ENCODE measurements at places on chromosomes 3 and 15. TPM values are rescaled to one million over a fixed set of nuclear protein-coding genes. Genes with fewer than 3 reads are reported as not detected.

DNA sequence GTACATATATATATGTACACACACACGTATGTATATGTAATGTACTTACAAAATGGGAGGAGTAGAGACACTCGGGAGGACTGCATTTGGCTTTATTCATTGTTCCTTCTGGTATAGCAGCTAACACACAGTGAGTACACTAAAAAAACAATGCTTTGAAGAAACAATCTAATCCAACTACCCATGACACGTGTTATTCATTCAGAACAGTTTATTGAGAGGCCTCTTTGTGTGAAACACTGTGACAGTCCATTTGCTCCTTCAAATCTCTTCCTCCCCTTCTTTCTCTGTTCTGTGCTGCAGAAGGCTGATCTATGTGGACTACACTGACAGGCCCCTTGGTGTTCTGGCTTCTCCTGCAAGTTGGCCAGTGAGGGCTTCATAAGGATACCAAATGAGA lies 1075.9 kb upstream of the CFAP20DC start:
- no peak for DNase-seq

DNA sequence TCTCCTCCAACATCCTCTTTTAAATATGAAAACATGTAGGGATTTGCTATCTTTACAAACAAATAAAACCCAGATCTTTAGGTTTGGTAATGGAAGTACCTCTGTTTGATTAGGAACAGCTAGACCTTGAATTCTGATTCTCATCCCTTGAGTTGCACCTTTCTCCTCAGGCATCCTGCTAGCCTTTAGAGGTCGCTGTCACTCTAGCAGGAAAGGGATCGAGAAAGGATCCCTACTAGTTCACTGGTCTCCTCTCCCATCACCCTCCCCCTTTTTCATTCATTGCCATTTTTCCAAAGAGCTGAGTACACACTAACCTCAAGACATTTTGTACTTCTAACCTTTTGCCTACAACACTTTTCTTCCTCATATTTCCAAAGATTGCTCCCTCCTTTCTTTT lies 569.8 kb downstream of the RBMS3 start:
- no peak for DNase-seq

DNA sequence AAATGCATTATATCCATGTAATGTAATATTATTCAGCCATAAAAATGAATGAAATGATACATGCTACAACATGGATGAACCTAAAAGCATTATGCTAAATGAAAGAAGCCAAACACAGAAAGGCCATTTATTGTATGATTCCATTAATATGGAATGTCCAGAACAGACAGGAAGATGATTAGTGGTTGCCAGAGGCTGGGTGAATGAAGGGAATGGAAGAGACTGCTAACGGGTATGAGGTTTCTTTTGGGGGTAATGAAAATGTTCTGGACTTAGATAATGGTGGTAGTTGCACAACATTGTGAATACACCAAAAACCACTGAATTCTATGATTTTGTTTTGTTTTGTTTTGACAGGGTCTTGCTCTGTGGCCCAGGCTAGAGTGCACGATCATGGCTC lies 61.6 kb upstream of the MAP4 start:
- DNase-seq = no peak

DNA sequence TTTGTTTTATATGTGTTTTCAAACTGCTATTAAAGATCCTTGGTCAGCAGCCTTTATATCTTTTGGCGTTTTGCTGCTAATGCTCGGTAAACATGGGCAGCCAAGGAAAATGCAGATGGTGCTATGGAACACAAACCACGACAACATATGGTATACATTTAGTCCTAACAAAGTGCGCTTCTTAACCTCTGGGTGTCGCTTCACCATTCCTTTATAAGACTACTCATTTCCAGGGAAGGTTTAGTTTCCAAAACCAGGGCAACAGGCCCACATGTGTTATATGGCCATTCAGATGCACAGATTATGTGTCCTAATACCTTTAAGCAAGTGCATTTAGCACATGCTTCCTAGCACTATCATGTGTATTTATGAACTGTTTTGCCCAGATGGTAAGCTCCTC lies 14.7 kb downstream of the SHOX2 start:
- DNase-seq = no peak

The SLC9A9 gene
- 18.7 TPM for total RNA-seq

The TIPARP gene
- total RNA-seq = 40.9 TPM

The FMN1 gene
- total RNA-seq = 1.2 TPM

All from B cell (primary cell).